Natural killer cell treated with Interleukin-12 subunit alpha and Interleukin-12 subunit beta and Interleukin-15 and Interleukin-18, amount 100 ng/mL, for 72 hours (primary cell): ENCODE measurements at places on chromosomes 12 and 14. TPM values are rescaled to one million over a fixed set of nuclear protein-coding genes. Genes with fewer than 3 reads are reported as not detected.

LRP6 gene
- total RNA-seq = 0.59 TPM

RASAL1 gene
- total RNA-seq = not detected

GRCh38 chr14:54395716-54396115 is 1.1 kb upstream of the CDKN3 start:
- no peak overlapping the region for H3K4me3 ChIP-seq
- no peaks in the 10 kb centered on the region for H3K36me3 ChIP-seq
- peaks cover 16% of the 10 kb centered on the region for H3K4me1 ChIP-seq
- H3K27me3 ChIP-seq = peaks cover 12% of the 10 kb centered on the region
- DNase-seq = no peak

DNA sequence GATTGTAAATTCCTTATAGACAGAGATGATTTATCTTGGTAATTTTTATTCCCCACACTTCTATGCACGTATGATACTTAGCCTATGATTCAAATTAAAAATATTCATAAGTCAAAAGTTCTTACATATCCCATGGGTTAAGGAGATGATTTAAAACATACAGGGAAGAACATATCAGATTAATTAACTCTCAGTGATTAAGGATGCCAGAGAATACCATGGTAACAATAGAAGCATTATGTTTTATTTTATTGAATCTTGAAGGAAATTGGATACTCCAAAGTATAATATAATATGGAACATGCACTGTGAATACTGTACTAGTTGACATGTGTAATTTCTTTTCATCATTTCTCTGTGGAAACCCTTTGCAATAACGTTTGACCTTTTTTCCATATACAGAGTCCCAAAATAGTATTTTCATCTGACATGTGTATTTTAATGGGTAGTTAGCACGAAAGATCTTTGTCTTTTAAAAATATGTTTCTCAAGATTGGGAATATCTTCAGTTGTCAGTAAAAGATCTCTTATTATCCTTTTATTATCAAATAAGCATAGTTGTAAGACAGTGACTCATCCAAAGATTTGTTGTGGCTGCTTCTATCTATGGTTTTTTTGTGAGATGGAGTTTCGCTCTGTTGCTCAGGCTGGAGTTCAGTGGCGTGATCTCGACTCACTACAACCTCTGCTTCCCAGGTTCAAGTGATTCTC is 166.7 kb downstream of the RAD51B start:
- H3K4me3 ChIP-seq = no peak overlapping the region
- no peaks in the 10 kb centered on the region for H3K4me1 ChIP-seq
- no peaks in the 10 kb centered on the region for H3K36me3 ChIP-seq
- H3K27ac ChIP-seq = no peak overlapping the region
- no peak for DNase-seq

NUP37 gene
- 76.5 TPM for total RNA-seq

- no peak overlapping the region for H3K27ac ChIP-seq
- DNase-seq = no peak
- H3K4me3 ChIP-seq = no peak overlapping the region
- peaks cover 21% of the 10 kb centered on the region for H3K27me3 ChIP-seq
Observed at GRCh38 chr14:31884776-31885379, 192.2 kb upstream of the ARHGAP5 start.

DNA sequence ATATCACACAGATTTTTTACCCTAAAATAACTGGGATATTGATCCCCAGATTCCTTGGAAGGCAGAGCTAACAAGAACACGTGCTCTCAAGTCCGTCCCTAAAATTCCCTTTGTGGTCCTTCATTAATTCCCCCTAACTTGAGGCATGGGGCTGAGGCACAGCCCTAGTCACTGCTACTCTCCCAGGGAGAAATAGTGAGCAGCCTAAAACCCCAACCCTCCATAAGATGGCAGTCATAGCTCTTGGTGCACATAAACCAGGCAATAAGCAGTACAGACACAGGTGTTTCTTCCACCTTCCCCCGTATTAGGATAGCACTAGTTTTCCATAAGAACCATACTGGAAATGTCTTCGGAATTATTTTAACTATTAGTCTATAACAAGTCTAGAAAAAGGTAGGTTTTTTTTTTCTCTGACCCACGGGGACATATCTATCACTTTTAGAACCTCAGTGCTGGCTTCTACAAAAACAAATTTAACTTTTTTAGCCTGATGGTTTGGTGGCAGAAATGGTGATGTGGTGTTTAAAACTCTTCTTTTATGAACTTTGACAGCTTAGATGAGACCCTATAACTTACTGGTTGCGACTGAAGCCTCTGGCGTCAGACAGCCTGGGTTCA is 3.1 kb upstream of the ARHGEF40 start:
- H3K36me3 ChIP-seq = no peaks in the 10 kb centered on the region
- no peak for DNase-seq
- H3K27ac ChIP-seq = no peak overlapping the region
- no peak overlapping the region for H3K4me3 ChIP-seq

MUCL1 gene
- 5.9 TPM for total RNA-seq

DNA sequence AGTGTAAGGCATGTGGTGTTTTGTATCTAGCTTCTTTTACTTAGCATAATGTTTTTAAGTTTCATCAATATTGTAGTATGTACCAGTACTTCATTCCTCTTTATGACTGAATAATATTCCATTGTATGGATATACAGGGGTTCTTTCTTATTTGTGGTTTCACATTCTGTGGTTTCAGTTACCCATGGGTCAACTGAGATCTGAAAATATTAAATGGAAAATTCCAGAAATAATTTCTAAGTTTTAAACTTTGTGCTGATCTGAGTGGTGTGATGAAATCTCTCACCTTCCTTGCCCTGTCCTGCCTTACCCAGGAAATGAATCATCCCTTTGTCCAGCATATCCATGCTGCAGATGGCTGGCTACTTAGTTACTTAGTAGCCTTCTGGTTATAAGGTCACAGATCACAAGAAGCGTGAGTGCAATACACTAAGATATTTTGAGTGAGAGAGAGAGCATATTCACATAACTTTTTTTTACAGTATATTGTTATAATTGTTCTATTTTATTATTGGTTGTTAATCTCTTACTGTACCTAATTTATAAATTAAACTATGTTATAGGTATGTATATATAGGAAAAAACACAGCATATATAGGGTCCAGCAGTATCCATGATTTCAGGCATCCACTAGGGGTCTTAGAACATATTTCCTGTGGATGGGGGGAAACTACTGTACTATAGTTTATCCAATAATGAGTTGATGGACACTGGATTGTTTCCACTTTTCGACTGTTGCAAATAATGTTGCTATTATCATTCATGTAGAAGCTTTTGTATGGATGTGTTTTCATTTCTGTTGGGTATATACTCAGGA is 59.6 kb upstream of the LRTM2 start:
- H3K4me3 ChIP-seq = no peak overlapping the region
- DNase-seq = no peak
- peaks cover 10% of the 10 kb centered on the region for H3K36me3 ChIP-seq

GRCh38 chr14:106841701-106842100 is 1315.3 kb downstream of the TMEM121 start:
- peaks cover 37% of the 10 kb centered on the region for H3K4me1 ChIP-seq
- H3K36me3 ChIP-seq = no peaks in the 10 kb centered on the region
- no peak for DNase-seq
- H3K27ac ChIP-seq = no peak overlapping the region
- no peaks in the 10 kb centered on the region for H3K27me3 ChIP-seq

GRCh38 chr14:99148131-99148530 is 123.9 kb downstream of the BCL11B start:
- H3K4me1 ChIP-seq = peaks cover 5% of the 10 kb centered on the region
- H3K27me3 ChIP-seq = peaks cover 10% of the 10 kb centered on the region
- no peak overlapping the region for H3K27ac ChIP-seq
- peak; percentile 59 for DNase-seq

DNA sequence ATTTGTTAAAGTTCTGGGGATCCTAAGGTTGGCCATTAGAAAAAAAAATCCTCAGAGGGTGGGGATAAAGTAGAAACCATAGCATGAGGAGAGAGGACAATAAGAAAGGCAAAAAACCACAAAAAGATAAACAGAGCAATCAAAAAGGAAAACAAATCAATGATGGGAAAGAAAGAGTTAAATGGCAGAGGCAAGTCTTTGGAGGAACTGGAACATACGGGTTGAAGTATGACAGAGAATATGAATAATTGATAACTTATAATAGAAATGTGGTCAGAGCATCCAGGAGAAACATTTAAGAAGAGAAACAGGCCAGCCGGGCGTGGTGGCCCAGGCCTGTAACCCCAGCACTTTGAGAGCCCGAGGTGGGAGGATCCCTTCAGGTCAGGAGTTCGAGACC is 17.8 kb upstream of the SALL2 start:
- no peaks in the 10 kb centered on the region for H3K4me1 ChIP-seq
- H3K27me3 ChIP-seq = peaks cover 19% of the 10 kb centered on the region
- no peak overlapping the region for H3K4me3 ChIP-seq
- no peak for DNase-seq
- no peak overlapping the region for H3K27ac ChIP-seq

ITGB7 gene
- total RNA-seq = 81.0 TPM

- H3K4me3 ChIP-seq = no peak overlapping the region
- no peak for DNase-seq
Observed at GRCh38 chr12:4958697-4959375, 49.1 kb downstream of the KCNA1 start.

ISM2 gene
- total RNA-seq = 0.14 TPM

GRCh38 chr14:90193925-90194324 is 62.4 kb upstream of the PSMC1 start:
- no peaks in the 10 kb centered on the region for H3K36me3 ChIP-seq
- H3K27me3 ChIP-seq = peaks cover 38% of the 10 kb centered on the region
- H3K4me1 ChIP-seq = no peaks in the 10 kb centered on the region
- no peak overlapping the region for H3K4me3 ChIP-seq
- H3K27ac ChIP-seq = no peak overlapping the region

DNA sequence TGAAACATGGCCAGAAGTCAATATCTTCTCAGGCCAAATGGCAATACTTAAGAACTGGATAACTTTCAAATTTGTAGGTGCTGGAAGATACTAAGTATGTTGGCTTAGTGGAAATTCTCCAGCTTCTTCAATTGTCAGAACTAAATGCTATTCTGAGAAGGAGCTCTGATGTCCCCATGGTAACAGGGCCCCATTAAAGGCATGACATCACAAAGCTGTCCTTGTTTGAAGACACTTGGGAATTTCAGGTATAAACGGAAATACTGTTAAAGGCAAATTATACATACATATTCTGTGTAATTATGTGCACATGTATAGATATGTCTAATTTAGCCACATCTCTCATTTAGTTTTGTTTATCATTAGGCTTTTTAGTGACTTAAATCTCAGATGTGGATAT is 210.0 kb upstream of the SEL1L start:
- H3K36me3 ChIP-seq = no peaks in the 10 kb centered on the region
- H3K27me3 ChIP-seq = no peaks in the 10 kb centered on the region
- DNase-seq = no peak
- no peak overlapping the region for H3K4me3 ChIP-seq
- no peak overlapping the region for H3K27ac ChIP-seq
- H3K4me1 ChIP-seq = no peaks in the 10 kb centered on the region

GRCh38 chr12:54565310-54565985 is 16.0 kb downstream of the PDE1B start:
- no peaks in the 10 kb centered on the region for H3K27me3 ChIP-seq
- H3K36me3 ChIP-seq = no peaks in the 10 kb centered on the region

DNA sequence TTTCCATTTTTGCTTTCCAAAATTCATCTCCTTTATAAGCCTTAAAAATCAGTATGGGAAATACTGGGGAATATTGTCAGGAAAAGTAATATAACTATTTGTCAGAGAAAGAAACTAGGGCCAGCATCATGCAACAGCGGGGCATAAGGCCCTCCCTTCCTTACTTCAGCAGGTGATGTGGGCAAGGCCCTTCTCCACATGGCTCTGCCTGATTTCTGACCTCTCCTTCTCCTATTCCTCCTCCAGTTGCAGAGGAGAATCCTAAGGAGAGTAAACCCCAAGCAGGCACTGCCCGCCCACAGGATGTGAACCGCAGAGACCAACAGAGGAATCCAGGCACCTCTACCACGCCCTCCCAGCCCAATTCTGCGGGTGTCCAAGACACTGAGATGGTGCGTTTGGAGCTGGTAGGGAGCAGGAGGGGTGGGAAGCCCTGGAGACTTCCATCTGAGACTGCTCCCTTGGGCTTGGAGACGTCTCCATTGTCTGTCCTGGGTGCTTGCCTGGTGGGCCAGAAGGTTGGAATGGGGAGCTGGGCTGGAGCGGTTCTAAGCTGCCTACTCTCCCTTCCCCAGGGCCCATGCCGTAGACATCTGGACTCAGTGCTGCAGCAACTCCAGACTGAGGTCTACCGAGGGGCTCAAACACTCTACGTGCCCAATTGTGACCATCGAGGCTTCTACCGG is 2.7 kb upstream of the SOAT2 start:
- peaks cover 35% of the 10 kb centered on the region for H3K4me1 ChIP-seq
- H3K36me3 ChIP-seq = no peaks in the 10 kb centered on the region
- DNase-seq = no peak
- H3K27me3 ChIP-seq = peaks cover 7% of the 10 kb centered on the region

OR11H7 gene
- total RNA-seq = not detected

DNA sequence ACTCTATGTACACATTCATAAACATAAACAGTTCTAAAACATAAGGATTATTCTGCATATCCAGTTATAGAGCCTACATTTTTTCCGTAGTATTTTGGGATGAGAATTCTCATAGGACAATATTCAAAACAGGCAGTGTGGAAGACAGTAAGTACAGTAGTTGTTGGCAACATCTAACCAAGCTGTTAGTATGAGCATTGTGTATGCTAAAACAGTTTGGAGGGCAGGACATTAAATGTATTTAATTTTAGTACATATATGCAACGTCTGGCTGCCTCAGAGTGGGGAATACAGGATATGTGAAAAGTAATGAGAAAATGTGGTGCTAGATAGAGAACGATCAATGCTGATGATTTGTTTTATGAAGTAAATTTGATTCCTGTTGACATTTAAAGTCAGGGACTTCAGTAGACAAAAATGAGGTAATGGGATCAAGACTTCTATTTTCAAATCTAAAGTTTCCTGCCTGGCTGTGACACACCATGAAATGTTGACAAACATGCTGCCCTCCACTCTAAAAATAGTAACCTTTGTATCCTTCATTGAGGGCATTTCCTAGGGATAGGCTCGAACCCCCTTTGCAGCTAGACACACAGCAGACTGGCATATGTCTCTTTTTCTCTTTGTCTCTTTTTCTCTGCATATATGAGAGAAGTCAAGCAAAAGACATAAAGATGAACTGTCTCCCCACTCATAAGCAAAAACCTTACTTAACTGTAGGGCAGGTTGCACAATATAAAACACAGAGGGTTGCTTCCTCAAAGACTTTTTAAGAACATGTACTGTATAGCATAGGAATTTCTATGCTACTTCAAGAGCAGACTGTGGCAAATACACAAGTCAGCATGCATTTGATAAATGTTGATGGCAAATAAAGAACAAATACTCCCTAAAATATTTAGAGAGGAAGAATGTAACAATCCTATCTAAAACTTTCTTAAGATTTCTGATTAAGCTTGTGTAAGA is 75.5 kb upstream of the GTF2A1 start:
- no peak overlapping the region for H3K4me3 ChIP-seq
- H3K27ac ChIP-seq = no peak overlapping the region
- H3K27me3 ChIP-seq = peaks cover 6% of the 10 kb centered on the region
- no peak for DNase-seq

GRCh38 chr14:32696325-32697091 is 242.2 kb upstream of the NPAS3 start:
- DNase-seq = no peak
- no peaks in the 10 kb centered on the region for H3K36me3 ChIP-seq
- H3K4me1 ChIP-seq = no peaks in the 10 kb centered on the region
